ENCODE measurements at places on chromosomes 3 and 15.

DNA sequence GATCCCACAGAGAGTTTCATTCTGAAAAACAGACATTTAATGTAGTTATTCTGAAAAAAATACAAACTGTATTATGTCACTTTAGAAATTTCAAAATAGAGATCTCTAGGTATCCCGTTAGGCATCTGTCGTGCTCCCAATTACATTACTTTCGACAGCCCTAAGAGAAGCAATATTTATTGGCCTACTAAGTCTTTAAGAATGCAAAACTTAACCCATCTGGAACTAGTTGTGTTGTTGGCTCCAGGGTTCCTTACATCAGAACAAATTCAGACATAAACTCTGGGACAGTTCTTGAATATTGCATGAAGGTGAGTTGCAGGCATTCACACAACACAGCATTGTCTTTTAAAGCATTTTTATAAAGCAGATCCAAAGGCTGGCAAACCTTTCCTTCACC, 498.4 kb downstream of the FHIT start:
- no peak for DNase-seq

- peak; percentile 33 for DNase-seq
Measured at GRCh38 chr3:43769097-43769884, 78.6 kb downstream of the ABHD5 start.

- no peak for DNase-seq
Measured at GRCh38 chr3:65153850-65154512, 466.2 kb upstream of the ADAMTS9 start.

- DNase-seq: no peak
Measured at GRCh38 chr3:24100696-24101402, 155.8 kb downstream of the NR1D2 start.

DNA sequence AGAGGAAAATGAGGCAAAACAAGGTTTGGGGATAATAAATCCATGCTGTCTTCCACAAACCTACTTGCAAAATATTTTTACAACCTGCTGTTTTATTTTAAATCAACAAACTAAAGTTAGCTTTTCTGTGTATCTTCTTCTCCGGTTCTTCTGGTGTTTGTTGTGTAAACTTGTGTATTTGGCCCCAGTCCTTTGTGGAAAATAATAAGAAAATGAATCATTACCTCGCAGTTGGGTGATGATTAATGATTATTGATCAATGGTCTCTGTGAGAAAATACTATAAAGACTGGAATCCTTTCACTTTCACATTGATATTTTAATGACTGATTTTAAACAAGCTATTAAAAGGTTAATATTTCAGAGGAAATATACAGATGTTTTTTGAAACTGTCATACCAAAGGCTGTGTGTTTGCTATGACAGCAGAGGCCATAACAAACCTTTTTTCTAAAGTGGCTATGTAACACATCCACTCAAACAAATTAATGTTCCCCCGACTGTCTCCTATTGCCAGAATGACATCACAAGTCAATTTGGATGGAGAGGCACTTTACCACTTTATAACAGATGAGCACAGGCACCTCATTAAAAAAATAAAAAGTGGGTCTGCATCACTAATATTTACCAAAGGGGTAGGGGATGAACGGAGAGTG, 152.5 kb downstream of the MEX3B start:
- DNase-seq: no peak

DNA sequence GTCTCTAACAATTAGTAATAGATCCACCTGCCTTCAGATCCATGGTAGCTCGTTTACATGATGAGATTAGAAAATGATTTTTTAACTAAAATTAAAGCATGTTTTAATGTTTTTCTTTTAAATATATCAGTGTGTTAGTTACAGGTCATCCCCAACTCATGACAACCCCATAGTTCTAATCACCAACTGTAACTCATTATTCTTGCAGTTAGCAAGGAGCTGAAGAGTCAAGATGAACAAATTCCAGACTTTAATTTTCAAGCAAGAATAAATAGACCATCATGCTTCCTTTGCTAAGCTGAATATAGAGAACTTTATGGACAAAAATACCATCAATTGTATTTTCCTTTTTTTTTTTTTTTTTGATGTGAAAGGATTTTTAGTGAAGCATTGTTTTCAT, 101.1 kb downstream of the TOP2B start:
- no peak for DNase-seq

DNA sequence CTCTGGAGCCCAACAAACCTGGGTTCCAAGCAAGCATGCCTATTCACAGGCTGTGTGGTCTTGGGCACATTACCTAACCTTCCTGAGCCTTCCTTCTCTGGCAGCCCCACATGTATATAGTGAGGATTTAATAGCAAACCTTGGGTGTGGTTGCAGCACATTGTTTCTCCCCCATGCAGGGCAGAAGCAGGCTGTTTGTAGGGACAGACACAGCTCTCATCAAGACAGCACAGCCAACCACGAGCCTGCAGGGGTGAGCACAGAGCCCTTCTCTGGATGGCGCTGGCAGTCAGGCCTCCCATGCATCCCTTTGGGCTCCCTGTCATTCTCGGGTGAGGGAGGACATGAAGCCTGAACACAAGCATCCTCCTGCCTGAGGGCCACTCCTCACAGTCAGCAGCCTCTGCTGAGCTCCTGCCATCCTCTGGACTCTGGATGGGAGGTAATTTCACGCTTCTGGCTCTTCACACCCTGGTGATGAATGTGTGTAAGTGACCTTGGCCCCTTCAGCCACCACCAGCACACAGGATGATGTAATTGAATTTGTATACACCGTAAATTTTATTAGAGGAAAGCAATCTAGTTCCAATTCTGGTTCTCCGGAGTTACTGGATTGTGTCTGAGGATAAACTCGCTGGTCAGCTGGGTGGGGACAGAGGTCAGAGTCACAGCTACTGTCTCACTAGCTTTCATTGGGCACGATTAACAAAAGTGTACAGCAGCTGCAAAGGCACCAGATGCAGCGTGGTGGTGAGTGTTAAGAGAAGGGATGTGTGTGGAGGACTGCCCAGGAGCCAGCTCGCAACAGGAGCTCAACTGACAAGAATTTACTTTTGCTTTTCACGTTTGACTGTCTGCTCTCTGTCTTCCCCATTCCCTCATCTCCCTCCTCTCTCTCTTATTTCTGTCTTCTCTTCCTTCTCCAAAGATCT, 118.1 kb downstream of the CLSTN2 start:
- no peak for DNase-seq

GRCh38 chr3:180421221-180421620, 180.7 kb upstream of the TTC14 start:
- DNase-seq: no peak

DNA sequence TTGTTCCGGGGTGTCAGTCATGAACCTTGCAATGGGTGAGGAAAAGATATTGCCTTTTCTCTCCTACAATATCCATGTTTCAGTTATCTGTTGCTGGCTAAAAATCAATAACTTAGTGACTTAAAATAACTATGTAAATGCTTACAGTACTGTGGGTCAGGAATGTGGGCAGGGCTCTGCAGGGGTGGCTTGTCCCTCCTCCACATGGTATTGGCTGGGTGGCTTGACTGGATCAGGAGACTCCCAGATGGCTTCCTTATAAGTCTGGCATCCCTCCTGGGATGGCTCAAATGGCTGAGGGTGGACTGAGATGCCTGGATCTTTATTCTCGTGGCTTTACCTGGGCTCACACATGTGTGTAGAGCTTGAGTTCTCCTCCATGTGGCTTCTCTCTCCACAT, 47.5 kb downstream of the GTPBP8 start:
- DNase-seq: no peak

Measured in stimulated activated CD8-positive, alpha-beta memory T cell treated with anti-CD3 and anti-CD28 coated beads, Interleukin-4, amount 100 ng/mL, for 4 hours (primary cell).